Stimulated activated CD4-positive, alpha-beta T cell treated with anti-CD3 and anti-CD28 coated beads, Interleukin-15, amount 100 ng/mL, for 24 hours (primary cell): ENCODE measurements at places on chromosomes 6 and 20.
A peak's percentile ranks its signal among the peaks of the same experiment; 100 is the strongest.

GRCh38 chr6:28322661-28323060, 13.3 kb downstream of the ZSCAN31 start:
- DNase-seq: no peak

- DNase-seq: no peak
These were observed 147.1 kb downstream of the MTHFD1L start for GRCh38 chr6:151012321-151013294.

DNA sequence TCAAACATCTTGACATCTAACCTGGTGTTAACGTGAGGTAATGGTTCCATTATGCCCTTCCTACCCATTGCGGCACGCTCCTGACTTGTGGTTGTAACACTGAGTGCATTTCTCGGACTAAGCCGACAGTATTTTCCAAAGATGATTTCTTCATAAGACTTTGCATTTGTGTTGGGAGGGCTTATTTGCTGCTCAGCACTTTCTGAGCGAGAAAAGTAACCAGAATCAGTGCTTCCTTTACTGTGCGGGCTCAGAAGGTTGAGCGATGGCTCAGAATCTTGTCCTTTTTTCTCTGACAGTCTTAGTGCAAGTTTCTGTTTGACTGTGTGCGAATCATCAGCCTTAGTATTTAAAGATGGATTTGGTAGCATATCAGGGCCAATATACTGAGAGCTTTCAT, 171.7 kb downstream of the HIVEP2 start:
- DNase-seq: peak; percentile 46

GRCh38 chr6:45327956-45328522, at the start of gene RUNX2:
RUNX2 (plus strand) TSS chr6:45328330; CDS start chr6:45328727, 397 bp downstream.
- no peak for DNase-seq

GRCh38 chr6:44341095-44341890, 1.2 kb upstream of the SPATS1 start:
- DNase-seq: no peak

- no peak for DNase-seq
These were observed 13.2 kb downstream of the GCNT2 start for GRCh38 chr6:10534419-10534762.

- DNase-seq: no peak
These were observed 293.5 kb downstream of the SMOC2 start for GRCh38 chr6:168734523-168734922.

- DNase-seq: no peak
These were observed 87.5 kb upstream of the NAA20 start for GRCh38 chr20:19929481-19930145.

DNA sequence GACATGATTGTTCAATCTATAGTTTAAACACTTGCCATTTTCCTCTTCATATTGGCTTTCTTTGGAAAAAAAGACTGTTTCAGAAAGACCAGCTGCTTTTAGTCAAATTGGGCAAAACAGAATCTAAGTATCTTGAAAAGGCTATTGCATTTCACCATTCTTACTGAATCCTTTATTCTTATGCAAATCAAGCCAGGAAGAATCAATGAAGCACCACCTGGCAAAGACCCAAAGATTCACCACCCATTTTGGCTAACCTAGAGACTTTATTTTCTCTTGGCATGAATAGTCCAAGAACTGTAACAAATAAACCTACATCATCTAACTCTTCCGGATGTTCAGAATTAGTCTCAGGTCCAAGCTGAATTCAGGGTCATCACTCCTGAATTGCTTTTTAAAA, 71.3 kb upstream of the EYA4 start:
- DNase-seq: no peak

DNA sequence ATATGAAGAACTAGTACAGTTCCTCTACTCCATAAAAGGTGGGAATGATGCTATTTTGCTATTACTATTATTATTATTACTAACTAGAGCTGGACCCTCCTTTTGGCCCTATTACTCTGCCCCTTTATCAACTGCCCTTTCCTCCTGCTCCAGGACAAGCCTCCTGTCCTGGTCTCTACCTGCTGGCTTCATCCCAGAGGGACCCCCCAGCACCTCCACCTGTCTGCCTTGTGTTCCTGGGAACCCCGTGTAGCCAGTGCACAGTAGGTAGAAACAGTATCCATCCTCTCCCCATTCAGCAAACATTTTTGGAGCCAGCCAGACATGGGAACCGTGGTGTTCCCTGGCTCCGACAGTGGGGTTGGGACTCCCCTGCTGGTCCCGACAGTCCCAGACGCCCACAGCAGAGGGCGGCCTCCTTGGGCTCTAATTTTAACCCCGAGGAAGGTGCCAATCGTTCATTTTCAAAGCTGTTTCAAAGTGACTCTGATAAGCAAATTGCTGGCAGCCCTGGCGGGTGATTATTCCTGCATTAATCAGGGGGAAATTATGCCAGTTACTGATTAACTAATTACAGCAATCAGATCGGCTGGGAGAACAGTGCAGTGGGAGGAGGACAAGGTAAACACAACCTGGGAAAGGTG, 44.2 kb upstream of the MDGA1 start:
- peak; percentile 31 for DNase-seq

- DNase-seq: no peak
These were observed 156.8 kb upstream of the SALL4 start for GRCh38 chr20:51959066-51959542.

DNA sequence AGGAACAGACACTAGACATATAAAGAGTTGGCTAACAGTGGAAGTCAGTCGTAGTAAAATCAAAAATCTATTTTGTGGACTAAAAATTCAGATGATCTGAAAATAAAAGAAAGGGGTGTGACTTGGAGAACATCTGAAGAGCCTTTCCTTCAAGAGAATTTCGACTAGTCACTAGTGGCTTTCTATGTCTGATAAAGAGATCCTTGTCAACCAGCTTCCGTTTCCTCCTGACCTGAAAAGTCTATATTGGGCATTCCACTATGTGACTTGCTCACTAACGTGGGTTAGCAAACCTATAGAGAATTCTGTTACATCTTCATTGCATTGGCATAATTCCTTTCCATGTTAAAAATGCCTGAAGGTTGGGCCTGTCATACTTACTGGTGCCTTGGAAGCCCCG, 25.9 kb downstream of the TRAF3IP2 start:
- no peak for DNase-seq

- peak; percentile 36 for DNase-seq
These were observed 97.2 kb downstream of the HFE start for GRCh38 chr6:26184367-26184891.

GRCh38 chr20:58614984-58615760, 35.9 kb upstream of the STX16 start:
- DNase-seq: no peak

GRCh38 chr6:111427341-111428116, 55.5 kb downstream of the REV3L start:
- peak; percentile 28 for DNase-seq

- DNase-seq: no peak
These were observed 276.3 kb upstream of the AGPAT4 start for GRCh38 chr6:161549977-161550655.

- DNase-seq: no peak
These were observed 110.3 kb downstream of the CHD6 start for GRCh38 chr20:41507851-41508250.

DNA sequence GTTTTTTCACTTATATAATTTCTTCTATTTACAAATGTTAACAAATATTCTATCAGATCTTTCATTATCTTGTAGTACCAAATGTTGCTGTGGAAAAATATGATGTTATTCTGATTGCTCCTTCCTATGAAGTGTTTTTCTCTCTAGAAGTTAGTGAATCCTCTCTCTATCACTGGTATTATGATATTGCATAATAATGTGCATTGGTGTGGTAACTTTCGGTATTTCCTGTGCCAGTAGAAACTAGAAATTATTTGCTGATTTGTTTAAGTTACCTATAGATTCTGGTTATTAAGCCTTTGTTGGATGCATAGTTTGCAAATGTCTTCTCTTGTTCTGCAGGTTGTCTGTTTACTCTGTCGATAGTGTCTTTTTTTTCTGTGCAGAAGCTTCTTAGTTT, 342.5 kb downstream of the CENPW start:
- no peak for DNase-seq

GRCh38 chr6:16819752-16820151, 58.5 kb upstream of the ATXN1 start:
- DNase-seq: no peak

GRCh38 chr20:3203315-3204123, 963 bp downstream of the DDRGK1 start:
- DNase-seq: peak; percentile 56

DNA sequence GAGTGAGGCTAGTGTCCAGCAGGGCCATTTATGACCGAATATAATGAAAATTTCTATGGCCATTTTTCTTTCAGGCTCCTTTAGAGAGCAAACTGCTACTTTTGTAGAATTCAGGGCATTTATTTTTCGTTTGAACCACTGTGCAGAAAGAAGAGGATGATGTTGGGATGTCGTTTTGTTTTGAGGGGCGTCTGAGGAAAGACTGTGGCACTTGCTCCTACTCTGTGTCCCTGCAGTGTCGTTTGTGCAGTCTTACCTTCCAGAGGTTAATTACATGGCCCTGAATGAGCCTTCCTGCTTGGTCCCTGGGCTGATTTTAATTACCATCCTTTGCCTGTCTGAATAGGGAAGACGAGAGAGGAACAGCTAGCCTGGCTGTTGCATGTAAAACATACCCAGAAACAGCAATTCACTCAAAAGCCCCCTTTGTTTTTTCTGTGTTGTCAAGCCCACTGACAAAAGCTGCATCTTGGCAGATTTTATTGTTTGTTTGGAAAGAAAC, 65.3 kb downstream of the CTNNBL1 start:
- DNase-seq: no peak

- no peak for DNase-seq
These were observed 23.8 kb upstream of the TNFAIP3 start for GRCh38 chr6:137843211-137843610.

DNA sequence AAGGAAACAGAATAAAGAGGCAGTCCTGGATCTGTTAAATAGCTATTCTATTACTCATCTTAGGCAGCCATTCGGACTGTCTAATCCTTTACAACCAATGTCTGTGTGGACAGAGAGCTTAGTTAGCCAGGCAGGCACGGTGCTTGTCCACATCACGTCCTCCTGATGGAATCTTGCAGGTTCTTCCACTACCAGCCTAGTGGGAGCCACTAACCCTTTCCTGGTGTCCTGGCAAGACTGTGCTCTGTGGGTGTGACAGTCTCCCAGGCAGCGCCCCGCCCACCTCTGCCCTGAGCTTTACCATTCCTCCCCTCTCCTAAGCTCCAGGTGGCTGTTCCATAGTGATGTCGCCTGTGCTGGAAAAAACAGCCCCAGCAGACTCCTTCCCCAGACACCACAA, 78.3 kb upstream of the CLDN20 start:
- DNase-seq: peak; percentile 48

DNA sequence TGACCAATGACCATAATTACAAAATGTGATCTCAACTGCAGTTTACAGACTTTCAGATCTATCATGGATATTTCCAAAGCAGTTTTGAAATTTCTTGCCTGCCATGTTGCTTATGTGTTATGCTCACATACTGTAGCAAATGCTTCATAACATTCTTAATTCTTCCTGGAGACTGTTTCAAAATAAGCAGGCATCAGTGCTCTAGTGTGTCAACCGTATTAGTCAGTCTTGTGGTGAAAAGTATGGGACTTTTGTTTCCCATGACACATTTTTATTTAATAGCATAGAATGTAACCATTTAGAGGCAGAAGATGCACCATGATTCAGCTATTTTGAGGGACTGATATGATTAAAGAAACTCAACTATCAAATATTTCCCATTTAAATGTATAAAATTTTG, 1.7 kb downstream of the POPDC3 start:
- DNase-seq: no peak

GRCh38 chr6:160978141-160978901, 13.2 kb upstream of the MAP3K4 start:
- DNase-seq: no peak

- no peak for DNase-seq
These were observed 124.7 kb downstream of the HFE start for GRCh38 chr6:26211963-26212362.

- DNase-seq: no peak
These were observed 54.7 kb downstream of the RNASET2 start for GRCh38 chr6:166901626-166902025.

GRCh38 chr6:96066376-96066775, 50.6 kb downstream of the FUT9 start:
- DNase-seq: no peak

GRCh38 chr6:16925461-16925860, 164.2 kb upstream of the ATXN1 start:
- DNase-seq: no peak
